Purkinje cell (primary cell): ENCODE measurements at places on chromosomes 3 and 15. TPM values are rescaled to one million over a fixed set of nuclear protein-coding genes. Genes with fewer than 3 reads are reported as not detected.

CORO2B gene
- polyA plus RNA-seq, result 139 and 184 TPM in 2 replicates

GOLGA8J gene
- not detected in 2 replicates for polyA plus RNA-seq

UNC13C gene
- 3.1 and 5.0 TPM in 2 replicates for polyA plus RNA-seq

LRRC31 gene
- polyA plus RNA-seq, result 0.98 and 1.9 TPM in 2 replicates

FGF12 gene
- polyA plus RNA-seq, result 106 and 149 TPM in 2 replicates

DNAJC17 gene
- polyA plus RNA-seq, result 11.7 and 25.3 TPM in 2 replicates

TGFBR2 gene
- polyA plus RNA-seq, result 1.2 and 1.9 TPM in 2 replicates

SKOR1 gene
- 26.2 and 35.5 TPM in 2 replicates for polyA plus RNA-seq

AQP9 gene
- polyA plus RNA-seq, result not detected in 2 replicates

GOLGA6B gene
- polyA plus RNA-seq, result not detected in 2 replicates

ZNF385D gene
- polyA plus RNA-seq, result 179 and 191 TPM in 2 replicates

TM4SF4 gene
- not detected in 2 replicates for polyA plus RNA-seq

PCSK6 gene
- 13.5 and 20.1 TPM in 2 replicates for polyA plus RNA-seq

CHRNA7 gene
- polyA plus RNA-seq, result 1.7 TPM in 1 of 2 replicates, not detected in the other

LTF gene
- not detected in 2 replicates for polyA plus RNA-seq

ATP13A4 gene
- polyA plus RNA-seq, result 1.9 TPM in 2 replicates

LNP1 gene
- polyA plus RNA-seq, result 5.7 and 9.9 TPM in 2 replicates

OR5K2 gene
- not detected in 2 replicates for polyA plus RNA-seq

GPR176 gene
- polyA plus RNA-seq, result 0.63 and 2.4 TPM in 2 replicates

NOX5 gene
- 0.05 TPM in 1 of 2 replicates, not detected in the other for polyA plus RNA-seq

KLHL25 gene
- polyA plus RNA-seq, result 0.60 TPM in 1 of 2 replicates, not detected in the other

TERC gene
- polyA plus RNA-seq, result not detected in 2 replicates

SPTBN5 gene
- polyA plus RNA-seq, result 0.79 and 1.4 TPM in 2 replicates

CCDC12 gene
- 27.7 and 33.3 TPM in 2 replicates for polyA plus RNA-seq

GOLGA6A gene
- polyA plus RNA-seq, result not detected in 2 replicates

PML gene
- polyA plus RNA-seq, result 1.5 and 4.8 TPM in 2 replicates

ZPLD1 gene
- polyA plus RNA-seq, result not detected in 2 replicates

RMDN3 gene
- polyA plus RNA-seq, result 22.7 and 31.4 TPM in 2 replicates

IQCH gene
- 1.8 and 5.2 TPM in 2 replicates for polyA plus RNA-seq

GJD2 gene
- polyA plus RNA-seq, result 6.8 and 17.8 TPM in 2 replicates

IL17RD gene
- 0.56 and 0.63 TPM in 2 replicates for polyA plus RNA-seq

BDH1 gene
- polyA plus RNA-seq, result 5.0 and 9.7 TPM in 2 replicates

CADM2 gene
- polyA plus RNA-seq, result 94.3 and 107 TPM in 2 replicates

CSPG4 gene
- polyA plus RNA-seq, result not detected in 2 replicates

CACNA1D gene
- polyA plus RNA-seq, result 1.9 and 3.1 TPM in 2 replicates

AMT gene
- polyA plus RNA-seq, result 3.4 and 3.8 TPM in 2 replicates

SLC12A8 gene
- polyA plus RNA-seq, result 3.0 and 3.8 TPM in 2 replicates

SH2D7 gene
- not detected in 2 replicates for polyA plus RNA-seq

C3orf20 gene
- polyA plus RNA-seq, result not detected in 2 replicates

SCN11A gene
- 0.66 and 0.69 TPM in 2 replicates for polyA plus RNA-seq

APBA2 gene
- 0.50 and 8.9 TPM in 2 replicates for polyA plus RNA-seq

MYNN gene
- 11.6 and 17.1 TPM in 2 replicates for polyA plus RNA-seq

RLBP1 gene
- not detected in 2 replicates for polyA plus RNA-seq

RAB6B gene
- polyA plus RNA-seq, result 4.5 and 25.3 TPM in 2 replicates

DAZL gene
- polyA plus RNA-seq, result not detected in 2 replicates

CISH gene
- polyA plus RNA-seq, result 0.14 TPM in 1 of 2 replicates, not detected in the other

PIGZ gene
- polyA plus RNA-seq, result 1.4 and 1.7 TPM in 2 replicates

PDHB gene
- polyA plus RNA-seq, result 253 and 346 TPM in 2 replicates

HES1 gene
- 7.5 and 8.4 TPM in 2 replicates for polyA plus RNA-seq

AP4E1 gene
- polyA plus RNA-seq, result 0.24 and 0.91 TPM in 2 replicates

DUOXA2 gene
- polyA plus RNA-seq, result not detected in 2 replicates

XYLB gene
- 0.23 TPM in 1 of 2 replicates, not detected in the other for polyA plus RNA-seq

ZDHHC3 gene
- polyA plus RNA-seq, result 22.7 and 23.4 TPM in 2 replicates

CCR3 gene
- not detected in 2 replicates for polyA plus RNA-seq
